Astrocyte of the spinal cord (primary cell): ENCODE measurements at places on chromosomes 1 and 21.

DNA sequence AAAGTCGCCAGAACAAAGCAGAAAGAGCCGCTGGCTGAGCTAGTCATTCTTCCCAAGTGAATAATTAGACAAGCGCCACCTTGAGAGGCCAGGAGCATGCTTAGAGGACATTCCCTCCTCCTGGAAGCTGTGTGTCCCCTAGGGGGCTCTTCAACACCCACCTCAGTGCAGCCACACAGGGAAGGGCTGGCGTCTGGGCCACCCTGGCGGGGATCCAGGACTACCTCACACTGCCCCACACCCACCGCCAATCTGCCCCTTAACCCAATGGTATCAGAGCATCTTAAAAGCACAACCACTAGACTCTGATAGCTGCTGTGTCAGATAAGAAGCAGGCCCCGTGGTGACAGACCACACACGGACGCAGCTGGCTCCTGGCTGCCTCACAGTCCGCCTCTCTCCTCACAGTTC, 24.9 kb downstream of the SETD4 start:
- DNase-seq, result no peak

DNA sequence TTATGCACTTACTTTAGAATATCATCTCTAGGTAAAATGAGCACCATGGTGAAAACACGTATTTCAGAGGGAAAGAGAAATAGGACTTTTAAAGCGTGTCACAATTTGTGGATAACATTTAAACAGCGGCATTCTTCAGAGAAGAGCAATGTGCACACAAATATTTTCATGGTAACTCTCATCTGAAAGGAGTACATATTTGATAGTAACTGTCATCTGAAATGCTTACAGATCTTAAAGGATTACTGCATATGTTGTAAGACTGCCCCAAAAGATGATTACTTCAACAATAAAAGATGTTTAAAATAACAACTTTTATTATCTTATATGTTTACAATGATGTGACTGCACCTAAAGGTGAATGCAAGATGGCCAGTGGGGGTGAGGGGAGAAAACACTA, 408.8 kb downstream of the PLA2G4A start:
- DNase-seq, result no peak

DNA sequence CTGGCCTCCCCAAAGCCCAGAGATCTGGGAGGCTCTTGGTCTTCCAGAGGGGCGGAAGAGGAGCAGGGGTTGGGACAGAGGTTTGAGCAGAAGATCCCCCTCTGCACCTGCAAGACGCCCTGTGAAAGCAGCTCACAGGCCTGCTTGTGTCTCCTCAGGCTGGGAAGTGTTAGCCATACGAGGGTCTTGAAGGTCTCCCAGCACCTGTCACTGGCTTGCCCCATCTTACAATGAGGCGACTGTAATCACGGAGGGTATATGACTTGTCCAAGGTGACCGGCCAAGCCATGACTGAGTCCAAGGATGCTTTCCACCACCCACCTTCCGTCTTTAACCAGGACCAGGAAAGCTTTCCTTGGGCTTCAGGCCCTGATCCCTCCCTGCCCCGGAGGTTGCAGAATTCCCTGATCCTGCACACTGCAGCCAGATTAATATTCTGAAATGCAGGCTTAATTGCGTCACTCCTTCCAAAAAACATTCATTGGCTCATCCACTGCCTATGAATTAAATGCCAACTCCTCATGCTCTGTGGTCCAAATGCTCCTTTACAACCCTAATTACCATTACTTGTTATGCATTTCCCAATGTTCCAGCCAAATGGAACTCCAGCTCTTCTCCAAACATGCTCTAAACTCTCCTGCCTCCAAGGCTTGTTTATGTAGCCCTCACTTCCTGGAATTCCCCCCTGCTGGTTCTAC, 64.0 kb downstream of the DDX20 start:
- DNase-seq, result no peak

DNA sequence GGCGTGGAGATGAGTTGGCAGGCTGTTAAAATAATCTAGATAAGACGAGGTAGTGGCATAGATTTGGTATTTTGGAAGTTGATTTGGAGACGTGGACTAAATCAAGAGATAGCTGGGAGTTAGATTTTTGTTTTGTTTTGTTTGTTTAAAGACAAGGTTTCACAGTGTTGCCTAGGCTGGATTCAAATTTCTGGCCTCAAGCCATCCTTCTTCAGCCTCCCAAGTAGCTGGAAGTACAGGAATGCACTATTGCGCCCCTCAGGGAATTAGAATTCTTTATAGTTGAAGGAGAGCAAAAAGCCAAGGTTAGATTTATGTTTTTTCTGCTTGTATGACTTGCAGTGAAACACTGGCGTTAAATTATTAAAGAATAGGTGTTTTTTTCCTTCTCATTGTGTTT, 22.3 kb upstream of the SNRPE start:
- peak; percentile 81 for DNase-seq

DNA sequence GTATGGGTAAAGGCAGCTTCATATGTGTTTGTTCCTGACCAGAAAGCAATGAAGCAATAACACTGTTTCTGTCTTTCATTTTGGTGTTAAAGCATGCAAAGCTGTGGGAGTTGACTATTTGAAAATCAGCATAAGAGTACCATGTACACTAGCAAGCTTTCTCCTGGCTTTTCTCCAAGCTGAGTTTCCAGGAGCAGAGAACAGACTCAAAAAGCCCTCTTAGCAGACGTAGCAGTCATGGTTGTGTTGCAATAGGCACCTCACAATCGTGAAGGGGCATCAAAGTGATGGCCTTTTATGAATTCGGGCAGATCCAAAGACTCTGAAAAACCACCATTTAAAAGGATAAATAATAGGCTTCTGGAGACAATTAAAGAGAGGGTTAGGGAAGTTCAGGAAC, 159.7 kb downstream of the PTGER3 start:
- no peak for DNase-seq

DNA sequence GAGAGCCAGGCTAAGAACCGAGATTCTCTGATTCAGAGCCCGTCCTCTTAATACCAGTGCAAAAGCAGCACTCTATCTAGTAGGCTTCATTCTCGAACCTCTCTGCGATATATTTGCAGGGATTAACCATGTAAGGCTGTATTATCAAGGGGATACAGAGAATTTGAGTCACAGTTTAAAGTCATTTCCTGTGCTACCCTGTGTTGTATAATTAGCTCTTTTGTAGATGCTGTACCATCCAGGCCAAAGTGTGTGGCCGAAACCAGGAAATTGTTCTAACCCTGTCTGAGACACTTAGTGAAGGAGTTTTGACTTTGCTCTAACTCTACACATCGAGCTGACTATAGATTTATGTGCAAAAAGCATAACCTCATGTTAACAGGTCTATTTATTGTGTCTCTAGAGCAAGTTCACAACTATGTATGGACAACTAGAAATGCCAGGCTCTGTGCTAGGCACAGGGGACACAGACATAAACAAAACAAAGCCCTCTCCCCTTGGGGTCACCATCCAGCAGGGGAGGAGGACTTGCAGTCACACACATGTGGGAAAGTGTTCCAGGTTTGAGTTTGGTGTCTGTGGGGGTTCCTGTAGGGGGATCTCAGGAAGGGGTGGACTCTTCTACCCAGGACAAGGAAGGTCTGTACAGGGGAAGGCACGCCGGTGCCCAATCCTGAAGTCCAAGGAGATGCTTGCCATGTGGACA, 182.2 kb downstream of the DHRS3 start:
- DNase-seq, result peak; percentile 65

- DNase-seq, result no peak
These were observed 22.4 kb upstream of the EPS8L3 start for GRCh38 chr1:109786112-109786480.

DNA sequence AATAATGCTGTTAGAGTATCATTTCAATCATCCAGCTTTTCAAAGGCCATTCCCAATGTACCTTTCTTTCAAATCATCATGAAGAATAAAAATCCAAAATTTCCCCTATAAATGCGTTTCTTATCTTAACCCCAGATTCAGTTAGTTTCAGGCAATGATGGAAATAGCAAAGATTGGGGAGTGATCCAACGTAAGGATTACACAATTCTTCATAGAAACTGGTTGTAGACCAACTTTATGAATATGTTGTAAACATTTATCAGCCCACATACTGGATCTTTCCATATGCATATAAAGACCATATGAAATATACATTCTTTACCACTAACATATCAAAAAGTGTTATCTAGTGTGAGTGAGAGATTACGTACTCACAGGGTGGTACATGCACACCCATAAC, 92.7 kb downstream of the ZC3H11B start:
- DNase-seq, result no peak

DNA sequence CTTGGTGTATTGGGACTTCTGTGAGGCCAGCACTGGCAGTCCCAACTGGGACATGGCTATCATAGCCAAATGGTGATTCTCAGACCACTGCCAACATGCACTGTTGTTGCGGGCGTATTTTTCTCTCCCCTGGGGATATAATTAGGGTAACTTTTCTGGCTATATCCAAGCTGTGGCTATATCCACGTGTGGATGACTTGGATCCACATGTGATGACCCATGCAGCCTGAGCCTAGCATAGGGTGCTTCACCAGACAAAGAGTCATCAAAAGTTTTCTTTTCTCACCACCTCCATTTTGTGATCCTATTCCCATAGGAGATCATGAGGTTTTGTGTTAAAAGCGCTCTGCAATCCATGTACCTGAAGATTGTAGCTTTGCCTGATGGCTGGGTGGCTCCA, 51.2 kb upstream of the CSF3R start:
- DNase-seq, result no peak

- no peak for DNase-seq
These were observed 7.8 kb downstream of the RNF2 start for GRCh38 chr1:185053204-185053603.

DNA sequence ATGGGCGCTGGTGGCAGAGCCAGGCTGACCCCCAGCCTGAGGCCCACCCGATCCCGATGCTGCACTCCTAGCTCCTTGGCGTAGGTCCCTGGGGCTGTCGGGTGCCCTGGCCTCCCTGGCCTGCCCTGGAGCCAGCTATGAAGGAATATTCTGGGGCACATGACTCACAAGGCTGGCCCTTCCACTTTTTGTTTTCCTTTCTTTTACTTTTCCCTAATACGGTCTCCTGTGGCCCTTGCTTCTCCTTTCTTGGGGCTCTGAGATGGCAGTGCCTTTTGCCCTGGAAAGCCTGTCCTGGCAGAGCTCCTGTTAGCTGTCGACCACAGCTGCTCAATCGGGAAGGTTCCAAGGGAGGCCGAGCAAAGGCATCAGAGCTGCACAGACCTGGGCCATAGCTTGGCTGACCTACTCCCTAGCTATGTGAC, 22.1 kb downstream of the ARHGEF10L start:
- peak; percentile 45 for DNase-seq

DNA sequence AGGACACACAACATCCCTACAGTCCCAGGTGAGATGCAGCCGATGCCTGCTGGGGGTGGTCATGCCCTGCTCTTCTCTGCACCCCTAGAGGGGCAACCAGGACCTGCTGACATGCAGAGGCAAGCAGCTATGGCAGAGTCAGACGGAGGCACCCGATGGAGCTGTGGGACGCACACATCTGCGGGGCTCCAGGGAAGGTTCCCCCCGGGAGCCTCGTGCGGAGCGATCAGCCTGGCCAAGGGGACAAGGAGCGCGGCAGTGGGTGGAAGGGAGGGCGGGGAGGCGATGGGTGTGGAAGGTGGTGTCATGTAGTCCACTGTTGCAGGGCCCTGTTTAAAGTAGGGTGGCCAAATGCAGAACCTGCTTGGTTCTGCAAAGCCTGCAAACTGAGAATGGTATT, 143.0 kb upstream of the AJAP1 start:
- no peak for DNase-seq

- DNase-seq, result peak; percentile 68
These were observed 99.7 kb downstream of the NFIA start for GRCh38 chr1:61182049-61182448.

DNA sequence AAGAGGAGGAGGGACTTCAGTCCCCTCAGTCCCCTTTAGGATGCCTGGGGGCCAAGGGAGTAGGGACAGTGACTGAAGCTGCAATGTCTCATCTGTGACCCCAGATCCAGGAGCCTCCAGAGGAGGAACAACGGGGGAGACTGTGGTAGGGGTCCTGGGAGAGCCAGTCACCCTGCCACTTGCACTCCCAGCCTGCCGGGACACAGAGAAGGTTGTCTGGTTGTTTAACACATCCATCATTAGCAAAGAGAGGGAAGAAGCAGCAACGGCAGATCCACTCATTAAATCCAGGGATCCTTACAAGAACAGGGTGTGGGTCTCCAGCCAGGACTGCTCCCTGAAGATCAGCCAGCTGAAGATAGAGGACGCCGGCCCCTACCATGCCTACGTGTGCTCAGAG, 18.3 kb downstream of the LY9 start:
- no peak for DNase-seq

DNA sequence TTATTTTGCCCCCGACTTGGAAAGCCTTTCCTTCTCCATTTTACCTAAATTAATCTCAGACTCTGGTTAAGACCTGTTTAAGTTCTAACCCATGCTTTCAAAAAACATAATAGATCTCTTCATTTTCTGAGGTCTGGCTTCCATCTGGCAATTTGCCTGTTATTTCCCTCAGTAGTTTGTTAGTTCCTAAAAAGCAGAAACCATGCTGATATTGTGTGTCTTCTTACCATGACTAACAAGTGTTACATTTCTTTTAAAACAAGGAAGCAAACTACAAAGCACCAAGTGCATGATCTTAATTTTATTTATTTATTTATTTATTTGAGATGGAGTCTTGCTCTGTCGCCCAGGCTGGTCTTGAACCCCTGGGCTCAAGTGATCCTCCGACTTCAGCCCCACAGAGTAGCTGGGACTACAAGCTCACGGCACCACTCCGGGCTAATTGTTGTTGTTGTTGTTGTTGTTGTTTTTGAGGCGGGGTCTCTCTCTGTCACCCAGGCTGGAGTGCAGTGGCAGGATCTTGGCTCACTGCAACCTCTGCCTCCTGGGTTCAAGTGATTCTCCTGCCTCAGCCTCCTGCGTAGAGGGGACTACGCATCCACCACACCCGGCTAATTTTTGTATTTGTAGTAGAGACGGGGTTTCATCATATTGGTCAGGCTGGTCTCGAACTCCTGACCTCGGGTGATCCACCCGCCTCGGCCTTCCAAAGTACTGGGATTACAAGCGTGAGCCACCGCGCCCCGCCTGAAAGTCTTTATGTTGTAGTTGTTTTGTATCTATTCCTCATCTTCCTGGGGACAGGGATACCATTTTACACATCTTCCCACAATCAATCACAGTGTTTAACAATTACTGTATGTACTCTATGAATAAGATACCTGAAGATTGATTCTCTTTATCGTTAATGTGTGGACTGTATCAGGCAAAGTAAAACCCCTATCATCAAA, 1.3 kb upstream of the PATJ start:
- DNase-seq, result no peak

DNA sequence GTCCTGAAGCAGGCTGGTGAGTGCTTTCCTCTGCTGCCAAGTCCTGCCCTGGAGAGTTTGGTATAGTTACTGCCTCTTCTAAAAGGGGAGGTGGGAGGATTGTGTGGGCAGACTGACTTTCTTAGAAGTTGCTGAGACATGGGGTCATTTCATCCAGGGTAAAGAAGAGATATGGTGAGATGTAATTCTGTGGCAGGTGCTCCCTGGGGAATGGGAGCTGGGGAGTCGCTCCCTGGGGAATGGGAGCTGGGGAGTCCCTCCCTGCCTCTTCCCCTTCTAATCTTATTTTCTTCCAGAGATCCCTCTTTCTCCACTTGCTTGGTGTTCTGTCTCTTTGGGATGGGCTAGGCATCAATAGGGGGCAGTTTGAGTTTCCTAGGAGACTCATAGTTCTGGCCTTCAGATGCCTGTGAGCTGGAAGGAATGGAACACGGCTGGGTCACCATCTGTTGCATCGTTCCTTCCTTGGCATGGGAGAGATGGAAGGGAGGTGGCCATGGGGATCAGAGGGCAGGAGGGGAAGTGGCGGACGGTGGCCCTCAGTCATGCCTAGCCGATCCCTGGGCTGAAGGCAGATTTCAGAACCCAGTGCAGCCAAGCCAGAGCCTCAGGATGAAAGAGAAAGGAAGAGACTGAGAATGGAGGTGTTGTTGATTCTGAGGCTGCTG, 59.0 kb downstream of the NFASC start:
- DNase-seq, result no peak

GRCh38 chr1:174974711-174975119, 25.0 kb upstream of the CACYBP start:
- no peak for DNase-seq
